ENCODE measurements at places on chromosomes 1 and 21. TPM values are rescaled to one million over a fixed set of nuclear protein-coding genes. Genes with fewer than 3 reads are reported as not detected.

The C1orf105 gene
- 0.13 TPM for total RNA-seq

The ECM1 gene
- 2.1 TPM for total RNA-seq

The AK5 gene
- 6.9 TPM for total RNA-seq

The CELA2B gene
- total RNA-seq = 0.29 TPM

The ADCY10 gene
- 0.07 TPM for total RNA-seq

The CFHR4 gene
- not detected for total RNA-seq

The ZBTB21 gene
- 6.3 TPM for total RNA-seq

The PDE9A gene
- total RNA-seq = 1.1 TPM

The HRNR gene
- total RNA-seq = not detected

The SERPINC1 gene
- 0.06 TPM for total RNA-seq

The CNST gene
- total RNA-seq = 9.2 TPM

The HAO2 gene
- total RNA-seq = not detected

The TSTD1 gene
- 0.38 TPM for total RNA-seq

The IRF6 gene
- 0.12 TPM for total RNA-seq

The LMX1A gene
- not detected for total RNA-seq

The ESPN gene
- total RNA-seq = 0.89 TPM

The NBPF3 gene
- 6.0 TPM for total RNA-seq

The ANGPTL3 gene
- total RNA-seq = not detected

The SLC1A7 gene
- not detected for total RNA-seq

The FHL3 gene
- 8.7 TPM for total RNA-seq

The KRTAP13-2 gene
- total RNA-seq = not detected

The AP4B1 gene
- total RNA-seq = 8.8 TPM

Data from A549 treated with CORT108297 at 1 μM for 4 hours (cell line).